Smooth muscle cell of the pulmonary artery (primary cell): ENCODE measurements at places on chromosomes 5 and 9. TPM values are rescaled to one million over a fixed set of nuclear protein-coding genes. Genes with fewer than 3 reads are reported as not detected.

PPP3R2 gene
- total RNA-seq: not detected in 2 replicates

HAPLN1 gene
- total RNA-seq: 31.9 and 144 TPM in 2 replicates

C5orf58 gene
- not detected in 2 replicates for total RNA-seq

BHMT2 gene
- 3.1 and 6.4 TPM in 2 replicates for total RNA-seq

PRUNE2 gene
- total RNA-seq: 27.0 and 135 TPM in 2 replicates

PCDHB14 gene
- 1.6 and 2.1 TPM in 2 replicates for total RNA-seq

NR4A3 gene
- total RNA-seq: 2.2 and 8.9 TPM in 2 replicates

SPAG8 gene
- total RNA-seq: 0.91 and 1.3 TPM in 2 replicates

UBE2QL1 gene
- total RNA-seq: 0.03 and 0.20 TPM in 2 replicates

SHROOM1 gene
- total RNA-seq: 2.7 and 7.0 TPM in 2 replicates
